ENCODE measurements at places on chromosomes 6 and 20. TPM values are rescaled to one million over a fixed set of nuclear protein-coding genes. Genes with fewer than 3 reads are reported as not detected.

Gene CD83
- 0.75 TPM for total RNA-seq

Gene GTSF1L
- not detected for total RNA-seq

DNA sequence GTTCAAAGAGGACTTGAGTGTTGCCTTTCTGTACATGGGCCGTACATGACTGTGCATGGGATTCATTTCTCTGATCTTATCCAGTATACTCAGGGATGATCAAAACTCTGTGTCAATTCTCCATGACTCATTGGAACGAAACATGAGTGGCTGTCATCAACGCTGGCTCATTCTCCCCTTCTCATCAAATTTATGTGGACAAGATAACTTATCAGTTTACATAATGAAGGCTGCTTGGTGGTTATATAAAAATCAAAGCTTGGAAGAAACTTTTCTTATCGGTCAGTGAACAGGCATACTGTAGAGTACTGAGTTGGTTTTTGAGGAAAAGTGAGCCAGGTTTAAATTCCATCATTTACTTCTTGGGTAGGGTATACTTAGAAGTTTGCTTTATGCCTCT lies 24.9 kb downstream of the CRISP1 start:
- H3K27ac ChIP-seq = no peak overlapping the region
- H3K36me3 ChIP-seq = no peaks in the 10 kb centered on the region
- DNase-seq = no peak

DNA sequence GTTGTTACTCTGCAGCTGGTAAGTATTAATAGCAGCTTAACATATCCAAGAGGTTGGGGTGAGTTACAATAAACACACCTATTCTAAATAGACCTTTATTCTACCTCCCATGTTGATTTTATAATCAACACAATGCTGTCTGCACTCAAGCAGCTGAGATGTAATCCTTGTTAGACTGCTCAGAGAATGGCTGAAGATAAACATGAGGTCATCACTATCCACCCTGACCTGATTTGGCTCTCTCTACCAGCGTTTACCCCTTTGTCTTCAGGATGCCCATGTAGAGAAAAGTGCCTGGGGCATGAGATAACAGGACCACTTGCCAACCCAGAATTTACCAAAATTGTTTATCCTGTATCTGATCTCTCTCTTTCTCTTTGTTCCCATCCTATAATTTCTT lies 220.7 kb upstream of the DEFB112 start:
- H3K27me3 ChIP-seq = no peaks in the 10 kb centered on the region
- no peaks in the 10 kb centered on the region for H3K36me3 ChIP-seq
- H3K4me1 ChIP-seq = no peaks in the 10 kb centered on the region
- H3K27ac ChIP-seq = no peak overlapping the region

GRCh38 chr20:31915491-31916280 lies 36.2 kb downstream of the PDRG1 start:
- no peaks in the 10 kb centered on the region for H3K27me3 ChIP-seq
- no peak overlapping the region for H3K27ac ChIP-seq
- DNase-seq = no peak
- H3K4me3 ChIP-seq = no peak overlapping the region

DNA sequence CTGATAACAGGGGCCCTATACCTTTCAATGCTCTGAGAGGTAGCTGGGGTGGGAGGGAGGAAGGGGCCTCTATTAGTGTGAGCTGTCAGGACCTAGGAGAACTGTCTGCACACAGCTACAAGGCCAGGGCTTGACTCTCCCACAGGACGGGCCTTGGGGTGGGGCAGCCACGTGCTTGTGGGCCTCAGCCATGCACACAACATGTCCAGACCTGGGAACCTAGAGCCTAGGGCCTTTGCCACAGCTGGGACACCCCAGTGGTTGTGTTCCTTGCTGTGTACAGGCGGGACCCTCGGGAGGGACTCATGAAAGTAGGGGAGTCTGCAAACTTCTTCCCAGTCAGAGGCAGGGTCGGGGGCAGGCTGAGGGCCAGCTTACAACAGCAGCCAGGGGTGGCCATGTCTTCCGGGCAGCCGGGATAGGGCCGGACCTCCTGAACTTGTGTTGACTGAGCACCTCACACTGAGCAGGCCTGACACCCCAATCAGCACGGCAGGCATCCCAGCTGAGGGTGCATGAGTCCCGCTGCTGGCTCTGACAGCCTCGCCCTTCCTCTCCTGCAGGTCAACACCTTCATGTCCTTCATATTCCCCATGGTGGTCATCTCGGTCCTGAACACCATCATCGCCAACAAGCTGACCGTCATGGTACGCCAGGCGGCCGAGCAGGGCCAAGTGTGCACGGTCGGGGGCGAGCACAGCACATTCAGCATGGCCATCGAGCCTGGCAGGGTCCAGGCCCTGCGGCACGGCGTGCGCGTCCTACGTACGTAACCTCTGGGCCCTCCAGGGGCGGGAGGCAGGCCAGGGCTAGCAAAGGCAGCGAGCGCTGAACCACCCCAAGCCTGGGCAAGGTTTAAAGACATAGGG lies 41.9 kb upstream of the MRGBP start:
- H3K36me3 ChIP-seq = no peaks in the 10 kb centered on the region
- no peaks in the 10 kb centered on the region for H3K4me1 ChIP-seq
- no peak overlapping the region for H3K4me3 ChIP-seq
- DNase-seq = no peak

GRCh38 chr20:57908704-57909630 lies 199.2 kb upstream of the PMEPA1 start:
- no peaks in the 10 kb centered on the region for H3K4me1 ChIP-seq
- no peaks in the 10 kb centered on the region for H3K36me3 ChIP-seq
- H3K4me3 ChIP-seq = no peak overlapping the region

All from liver (tissue), 10 donors.